AG08395 (cell line): ENCODE measurements at places on chromosomes 11 and 22.

- no peak for DNase-seq
Measured at GRCh38 chr11:128520206-128520887, 67.0 kb downstream of the ETS1 start.

- DNase-seq = peak; percentile 88
Measured at GRCh38 chr22:17742527-17742902, 31.8 kb downstream of the BID start.

DNA sequence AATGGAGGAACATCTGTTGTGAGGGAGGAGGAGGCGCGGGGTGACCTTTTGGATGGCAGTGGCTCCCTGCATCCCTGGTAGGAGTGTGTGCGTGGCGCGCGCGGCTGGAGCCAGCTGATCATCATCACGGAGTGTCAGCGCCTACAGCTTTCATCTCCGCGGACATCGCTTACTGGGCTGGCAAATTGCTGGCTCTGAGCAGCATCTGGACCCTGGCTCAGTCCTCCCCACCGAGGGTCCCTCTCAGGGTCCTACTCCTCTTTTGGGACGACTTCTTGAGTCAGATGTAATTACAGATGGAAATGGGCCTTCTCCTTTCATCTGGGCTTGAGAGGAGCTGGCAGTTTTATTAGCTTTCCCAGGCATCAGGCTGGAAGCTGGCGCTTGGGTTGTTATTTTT is 85.3 kb downstream of the CACNA1I start:
- no peak for DNase-seq

- DNase-seq = no peak
Measured at GRCh38 chr11:10122326-10123197, 171.5 kb downstream of the SBF2 start.
